Activated naive CD8-positive, alpha-beta T cell treated with anti-CD3 and anti-CD28 coated beads for 36 hours (primary cell): ENCODE measurements at places on chromosomes 13 and 19. TPM values are rescaled to one million over a fixed set of nuclear protein-coding genes. Genes with fewer than 3 reads are reported as not detected.

Gene ZNF571
- 2.5 TPM for total RNA-seq

Gene CBLC
- not detected for total RNA-seq

Gene FGF21
- not detected for total RNA-seq

Gene ZNF850
- 13.6 TPM for total RNA-seq

Gene NCAN
- not detected for total RNA-seq

Gene OSCAR
- 0.37 TPM for total RNA-seq

Gene APOC1
- total RNA-seq: 1.5 TPM

Gene CCDC97
- 19.1 TPM for total RNA-seq

Gene IGFL3
- not detected for total RNA-seq

Gene ZNF730
- 1.4 TPM for total RNA-seq

Gene RGCC
- 117 TPM for total RNA-seq

DNA sequence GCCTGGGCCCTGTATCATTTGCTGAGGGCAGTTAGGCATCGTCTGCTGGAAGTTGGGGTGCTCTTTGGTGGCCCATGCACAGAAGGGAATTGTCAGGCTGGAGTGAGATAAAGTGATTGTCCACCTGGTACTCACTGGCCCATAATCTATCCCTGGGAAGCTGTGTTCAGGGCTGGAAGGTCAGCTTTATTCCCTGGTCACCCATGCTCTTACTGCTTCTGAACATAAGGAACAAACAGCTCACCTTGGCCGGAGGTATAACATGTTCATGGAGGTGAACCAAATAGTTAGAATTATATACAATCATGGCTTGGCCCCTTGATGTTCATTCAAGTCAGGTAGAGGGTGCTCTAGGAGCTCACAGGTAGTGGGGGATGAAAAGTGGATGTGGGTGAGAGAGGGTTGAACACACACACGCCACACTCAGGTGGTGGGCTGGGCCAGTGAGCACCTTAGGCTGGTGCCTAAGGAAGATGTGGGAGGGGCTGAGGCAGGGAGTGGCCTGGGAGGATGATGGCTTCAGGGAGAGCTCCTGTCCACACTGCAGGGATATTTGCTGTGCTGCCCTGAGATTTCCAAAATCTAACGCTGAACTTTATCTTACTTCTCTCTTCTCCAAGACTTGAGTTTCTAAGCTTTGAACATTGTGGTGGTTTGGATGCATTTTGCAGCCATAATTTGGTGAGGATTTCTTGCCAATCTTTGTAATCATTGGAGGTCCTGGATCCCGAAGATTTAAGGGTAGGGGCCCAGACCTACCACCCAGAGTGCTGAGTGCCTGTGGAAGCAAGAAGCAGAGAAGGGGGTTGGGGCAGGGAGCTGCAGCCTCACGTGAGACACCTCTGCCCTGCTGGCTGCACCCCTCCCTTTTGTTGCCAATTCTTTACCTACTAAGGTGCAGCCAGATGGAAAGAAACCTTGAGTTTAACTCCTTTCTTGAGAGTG is 420.6 kb downstream of the ZNF536 start:
- no peak for DNase-seq

GRCh38 chr13:98427331-98427995 is 149.4 kb downstream of the STK24 start:
- no peak for DNase-seq

- no peak for DNase-seq
These were observed 196.0 kb downstream of the KLF5 start for GRCh38 chr13:73254827-73255226.

- DNase-seq: no peak
These were observed 122.9 kb downstream of the RFC3 start for GRCh38 chr13:33940898-33941297.

GRCh38 chr13:90445179-90445578 is 902.3 kb upstream of the MIR17HG start:
- DNase-seq: no peak

DNA sequence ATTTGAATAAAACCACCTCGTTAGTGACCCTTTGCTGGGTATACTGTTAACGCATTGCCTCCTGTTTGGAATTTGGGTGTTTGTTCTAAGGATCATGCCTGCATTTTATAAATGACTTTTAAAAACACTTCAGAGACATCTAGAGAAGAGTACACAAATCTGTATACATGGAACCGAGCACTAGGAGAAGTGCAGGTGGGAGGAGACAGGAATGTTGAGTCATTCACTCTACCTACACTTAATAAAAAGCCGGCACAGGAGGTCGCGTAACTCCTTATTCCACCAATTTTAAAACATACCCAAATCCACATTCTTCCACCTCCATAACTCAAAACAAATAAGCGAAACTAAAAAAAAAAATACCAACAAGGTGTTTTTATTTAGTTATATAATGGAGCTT is 48.6 kb downstream of the FGF9 start:
- no peak for DNase-seq

DNA sequence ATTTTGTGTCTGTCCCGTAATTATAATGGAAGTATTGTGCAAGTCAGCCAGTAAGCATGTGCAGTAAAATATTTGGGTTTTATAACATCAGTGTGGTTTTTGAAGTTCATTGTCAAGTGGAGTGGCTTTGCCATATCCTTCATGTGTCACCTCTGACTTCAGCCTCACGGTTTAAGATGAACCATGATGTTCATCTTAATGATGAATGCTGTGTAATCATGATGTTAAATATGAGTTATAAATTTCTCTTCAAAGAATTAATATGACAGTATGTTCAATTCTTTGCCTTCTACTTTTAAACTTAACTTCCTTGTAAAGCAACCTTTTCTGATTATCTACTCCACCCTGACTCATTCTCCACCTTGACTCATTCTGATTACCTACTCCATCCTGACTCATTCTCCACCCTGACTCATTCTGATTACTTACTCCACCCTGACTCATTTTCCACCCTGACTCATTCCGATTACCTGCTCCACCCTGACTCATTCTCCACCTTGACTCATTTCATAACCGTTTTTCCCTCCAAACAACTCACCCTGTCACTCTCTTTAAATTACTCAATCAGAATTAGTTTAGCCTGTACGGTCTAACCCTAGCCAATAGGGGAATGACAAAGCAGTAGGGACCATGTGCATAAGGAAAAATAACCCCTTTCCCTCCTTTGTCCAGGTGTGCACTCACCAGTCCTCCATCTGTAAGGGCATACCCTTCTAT is 50.3 kb upstream of the ANKRD10 start:
- peak; percentile 35 for DNase-seq

DNA sequence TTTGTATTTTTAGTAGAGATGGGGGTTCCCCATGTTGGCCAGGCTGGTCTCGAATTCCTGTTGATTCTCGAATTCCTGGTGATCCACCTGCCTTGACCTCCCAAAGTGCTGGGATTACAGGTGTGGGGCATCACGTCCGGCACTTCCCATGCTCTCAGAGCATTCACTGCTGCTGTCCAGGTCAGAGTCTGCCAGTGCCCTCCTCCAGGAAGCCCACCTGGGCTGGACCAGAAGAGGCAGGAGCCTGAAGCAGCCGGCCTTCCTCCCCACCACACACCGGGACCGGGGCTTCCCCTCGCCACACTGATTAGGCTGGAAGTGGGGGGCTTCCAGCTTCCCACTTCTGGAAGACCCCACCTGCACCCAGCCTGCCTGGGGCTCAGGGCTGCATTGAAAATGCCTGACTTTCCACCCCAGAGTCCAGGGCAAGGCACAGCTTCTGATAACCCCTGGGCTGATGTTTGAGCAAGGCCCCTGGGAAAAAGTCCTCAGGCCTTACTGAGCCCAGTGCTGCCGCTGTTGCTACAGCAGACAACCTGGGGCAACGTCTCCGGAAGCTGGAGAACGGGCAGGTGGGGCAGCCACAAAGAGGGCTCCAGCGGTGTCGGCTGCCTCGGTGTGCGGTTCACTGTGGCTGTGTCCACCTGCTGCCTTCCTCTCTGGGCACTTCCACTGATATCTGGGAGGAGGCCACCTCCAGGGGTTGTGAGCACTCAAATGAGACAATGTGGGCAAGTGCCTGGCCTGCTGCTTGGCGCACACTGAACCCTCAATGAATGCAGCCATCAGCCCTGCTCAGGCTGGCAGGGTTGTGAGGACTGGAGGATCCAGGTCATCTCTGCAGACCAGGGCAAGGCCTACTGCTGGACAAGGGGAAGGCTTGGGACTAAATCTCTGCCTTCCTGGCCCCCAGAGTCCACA is 22.6 kb downstream of the CEBPA start:
- no peak for DNase-seq

- DNase-seq: no peak
These were observed 182.2 kb downstream of the KDM4B start for GRCh38 chr19:5150902-5151741.

DNA sequence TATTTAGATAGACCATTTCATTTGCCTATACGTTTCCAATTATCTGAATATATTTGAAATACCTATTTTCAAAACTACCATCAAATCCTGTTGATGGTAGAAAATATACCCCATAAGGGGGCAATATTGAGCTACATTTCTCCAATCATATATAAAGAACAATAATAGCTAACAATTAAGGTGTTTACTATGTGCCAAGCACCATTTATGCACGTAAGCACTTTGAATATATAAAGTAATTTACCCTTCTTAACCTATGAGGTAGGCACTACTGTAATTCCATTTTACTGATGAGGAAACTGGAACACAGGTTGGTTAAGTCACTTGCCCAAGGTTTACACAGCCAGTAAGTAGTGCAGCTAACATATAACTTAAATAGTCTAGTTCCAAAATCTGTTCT is 79.2 kb downstream of the UBL3 start:
- DNase-seq: no peak

DNA sequence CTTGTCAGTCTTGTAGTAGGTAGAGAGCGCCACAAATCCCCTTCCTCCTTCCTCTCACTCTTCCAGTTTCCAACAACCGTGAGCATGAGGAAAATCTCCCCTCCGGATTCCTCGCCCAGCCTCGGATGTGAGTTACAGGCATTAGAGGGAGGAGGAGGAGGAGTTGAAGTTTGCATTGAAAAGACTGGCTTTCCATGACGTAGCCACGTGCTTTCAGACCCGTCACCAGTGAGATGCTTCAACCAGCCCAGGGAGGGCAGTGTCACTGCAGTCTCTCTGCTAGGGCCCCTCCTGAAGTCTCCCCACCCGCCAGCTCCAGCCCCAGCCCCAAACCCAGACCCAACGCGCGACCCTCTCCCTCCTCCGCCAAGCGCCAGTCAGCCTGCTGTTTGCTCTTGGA is 442 bp upstream of the FGF14 start:
- DNase-seq: peak; percentile 52

DNA sequence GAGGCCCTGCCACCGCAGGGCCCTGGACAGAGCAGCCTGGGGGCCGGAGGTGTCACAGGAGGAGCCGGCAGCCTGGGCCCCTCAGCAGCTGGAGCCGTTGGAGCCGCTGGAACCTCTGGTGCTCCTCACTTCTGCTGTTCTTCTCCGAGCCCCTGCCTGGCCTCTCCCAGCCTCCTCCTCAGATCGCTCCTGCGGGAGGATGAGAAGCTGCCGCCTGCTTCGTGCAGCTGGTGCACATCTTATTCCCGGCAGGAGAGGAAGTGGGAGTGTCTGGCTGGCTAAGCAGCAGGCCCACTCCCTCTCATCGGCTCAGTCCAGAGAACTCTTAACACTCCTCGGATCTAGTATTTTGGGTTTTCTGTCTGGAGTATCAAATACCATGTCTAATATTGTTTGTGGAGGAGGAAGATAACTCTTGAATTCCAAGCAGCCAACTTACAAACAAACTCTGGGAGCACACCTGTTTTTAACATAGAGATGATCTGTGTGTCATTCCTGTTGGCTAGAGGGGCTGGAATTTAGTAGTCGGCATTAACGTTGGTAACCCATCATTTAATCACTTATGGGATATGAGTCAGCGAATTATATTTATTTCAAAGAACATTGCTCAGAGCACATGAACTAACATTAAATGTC is 37.1 kb upstream of the RNF113B start:
- no peak for DNase-seq

GRCh38 chr19:12791345-12792050 is at the start of gene JUNB:
TSS of gene JUNB (plus strand) at chr19:12791486. CDS start at chr19:12791772, 286 bp downstream.
- peak; percentile 97 for DNase-seq

- peak; percentile 32 for DNase-seq
These were observed at the start of gene SLITRK1 for GRCh38 chr13:83881917-83882605. TSS of gene SLITRK1 (minus strand) at chr13:83882474. CDS start at chr13:83881507, 967 bp downstream.

DNA sequence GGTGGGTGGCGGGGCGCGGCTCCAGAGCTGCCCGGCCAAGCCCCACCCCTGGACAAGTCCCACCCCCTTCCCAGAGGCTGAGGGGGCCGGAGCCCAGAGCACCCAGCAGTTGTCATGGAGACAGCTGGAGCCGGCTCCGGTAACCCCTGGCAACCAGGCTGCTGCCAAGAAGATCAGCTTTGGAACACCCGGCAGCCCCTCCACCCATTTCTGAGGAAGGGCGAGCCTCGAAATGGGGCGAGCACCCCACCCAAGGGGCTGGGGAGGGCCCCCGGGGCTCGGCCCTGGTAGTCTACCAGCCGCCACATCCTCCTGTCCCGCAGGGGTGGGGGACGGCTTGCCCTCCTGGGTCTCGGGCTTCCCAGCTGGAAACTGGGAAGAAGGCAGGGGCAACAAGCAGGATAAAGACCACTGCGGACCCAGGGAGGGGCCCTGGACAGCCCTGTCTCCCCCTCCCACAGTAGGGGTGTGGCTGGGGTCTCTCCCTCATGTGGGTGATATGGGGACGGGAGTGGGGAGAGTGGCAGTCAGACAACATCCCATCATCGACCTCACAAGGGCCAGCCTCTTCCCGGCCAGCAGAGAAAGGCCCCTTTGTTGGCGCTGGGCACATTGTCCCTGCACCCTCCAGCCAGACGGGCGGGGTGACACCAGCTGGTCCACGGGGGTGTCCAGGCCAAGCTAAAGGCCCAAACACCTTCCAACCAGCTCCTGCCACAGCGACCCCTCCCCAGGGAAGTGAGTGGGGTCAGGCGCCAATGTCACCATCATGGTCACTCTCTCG is 1.5 kb downstream of the CERS1 start:
- no peak for DNase-seq

GRCh38 chr13:80530191-80530590 is 189.3 kb upstream of the SPRY2 start:
- no peak for DNase-seq

- no peak for DNase-seq
These were observed 84.2 kb downstream of the TNFRSF19 start for GRCh38 chr13:23654111-23655110.

DNA sequence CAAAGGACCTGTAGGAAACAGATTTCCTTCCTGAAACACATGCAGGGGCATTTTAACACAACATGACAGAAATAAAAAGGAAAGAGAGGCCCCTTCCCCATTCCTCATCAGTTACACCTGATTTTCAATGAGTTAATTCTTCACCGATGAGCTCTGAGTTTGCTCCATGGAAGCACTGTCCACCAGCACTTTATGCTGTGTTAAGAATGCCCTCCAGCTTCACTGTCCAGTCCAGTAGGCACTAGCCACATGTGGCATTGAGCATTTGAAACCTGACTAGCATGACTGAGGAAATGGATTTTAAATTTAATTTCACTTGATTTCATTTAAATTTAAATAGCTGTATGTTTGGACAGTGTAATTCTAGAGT is 217.2 kb upstream of the SLC10A2 start:
- DNase-seq: no peak

GRCh38 chr19:15640294-15640903 is at the start of gene CYP4F3:
TSS of gene CYP4F3 (plus strand) at chr19:15640897. CDS start at chr19:15641416, 519 bp downstream.
- DNase-seq: no peak

GRCh38 chr13:98407575-98407974 is 169.3 kb downstream of the STK24 start:
- no peak for DNase-seq
